Renal cortex interstitium (tissue), 15 donors: ENCODE measurements at places on chromosomes 6 and 20.

DNA sequence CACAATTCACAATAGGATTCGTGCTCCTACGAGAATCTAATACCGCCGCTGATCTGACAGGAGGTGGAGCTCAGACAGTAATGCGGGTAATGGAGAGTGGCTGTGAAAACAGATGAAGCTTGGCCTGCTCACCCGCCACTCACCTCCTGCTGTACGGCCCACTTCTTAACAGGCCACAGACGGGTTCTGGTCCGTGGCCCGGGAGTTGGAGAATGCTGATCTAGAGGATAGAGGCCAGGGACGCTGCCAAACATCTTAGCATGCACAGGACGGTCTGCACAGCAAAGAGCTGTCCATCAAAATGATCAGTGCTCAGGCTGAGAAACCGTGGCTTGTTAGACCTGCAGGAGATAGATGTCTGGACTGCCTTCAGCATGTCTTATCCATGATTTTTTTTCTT lies 186.4 kb downstream of the SASH1 start:
- no peak for DNase-seq

GRCh38 chr20:21099751-21100577 lies 6.2 kb downstream of the LINC00237 start:
- no peak for DNase-seq

DNA sequence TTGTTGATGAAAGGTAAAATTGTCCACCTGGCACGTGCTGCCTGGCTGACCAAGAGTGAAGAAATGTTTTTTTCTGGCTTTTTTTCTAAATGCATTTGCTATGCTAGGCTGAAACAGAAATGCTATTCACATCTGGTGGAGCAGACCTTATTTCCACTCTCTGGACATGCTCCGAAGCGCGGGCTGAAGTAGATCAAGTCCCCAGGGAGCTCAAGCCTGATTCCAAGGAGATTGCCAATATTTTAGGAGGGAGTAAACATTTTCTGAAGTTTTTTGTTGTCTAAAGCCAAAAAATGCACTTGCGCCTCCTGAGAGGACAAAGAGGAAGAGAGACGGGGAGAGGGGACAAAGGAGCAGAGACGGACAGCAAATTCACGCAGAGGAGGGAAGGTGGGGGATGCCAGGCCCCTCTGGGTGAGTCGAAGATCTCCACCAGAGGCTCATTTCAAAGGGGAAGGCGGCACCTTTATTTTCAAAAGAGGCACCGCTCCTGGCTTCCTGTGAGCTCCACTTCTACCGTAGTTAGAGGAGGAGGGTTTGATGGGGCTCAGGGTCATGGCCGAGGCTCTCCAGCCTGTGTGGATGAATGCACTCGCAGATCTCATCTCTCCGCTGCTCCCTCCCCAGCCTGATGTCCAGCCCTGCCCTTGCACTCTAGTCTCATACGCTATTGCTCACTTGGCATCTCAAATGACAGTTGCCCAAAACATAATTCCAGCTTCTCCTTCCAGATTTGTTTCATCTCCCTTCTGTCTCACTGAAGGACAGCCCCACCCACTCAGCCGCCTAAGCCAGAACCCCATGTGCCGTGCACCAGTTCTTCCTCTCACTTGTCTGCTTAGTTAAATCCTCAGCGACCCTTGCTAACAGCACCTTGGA lies 23.1 kb upstream of the SMOC2 start:
- no peak for DNase-seq

GRCh38 chr6:35174501-35174900 lies 33.4 kb upstream of the TCP11 start:
- no peak for DNase-seq

- DNase-seq, result no peak
Observed at GRCh38 chr20:64116541-64117431, 9.4 kb upstream of the NPBWR2 start.

GRCh38 chr20:64083804-64084684 lies at the start of gene LKAAEAR1:
Gene LKAAEAR1 (minus strand): TSS chr20:64084398. CDS start chr20:64084219, 179 bp downstream.
- no peak for DNase-seq

GRCh38 chr6:99589290-99589672 lies 17.4 kb upstream of the PRDM13 start:
- no peak for DNase-seq

DNA sequence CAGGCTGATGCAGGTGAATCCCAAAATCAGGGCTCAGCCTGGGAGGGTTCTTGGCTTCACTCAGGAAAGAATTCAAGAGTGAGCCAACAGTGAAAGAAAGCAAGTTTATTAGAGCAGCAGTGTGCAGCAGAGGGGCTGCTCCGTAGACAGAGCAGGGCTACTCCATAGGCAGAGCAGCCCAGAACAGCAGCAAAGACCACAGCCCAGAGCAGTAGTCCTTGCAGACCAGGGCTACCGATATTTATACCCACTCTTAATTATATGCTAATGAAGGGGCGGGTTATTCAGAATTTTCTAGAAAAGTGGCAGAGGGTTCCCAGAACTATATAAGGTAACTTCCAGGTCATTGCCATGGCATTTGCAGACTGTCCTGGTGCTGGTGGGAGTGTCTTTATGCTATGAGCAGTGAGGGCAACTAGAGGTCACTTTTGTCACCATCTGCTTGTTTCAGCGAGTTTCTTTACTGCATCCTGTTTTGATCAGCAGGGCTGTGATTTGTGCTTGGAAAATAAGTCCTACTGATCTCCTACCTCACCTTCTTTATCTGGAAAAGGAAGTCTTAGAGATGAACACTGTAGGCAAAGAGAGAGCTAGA lies 39.8 kb upstream of the PTPN1 start:
- no peak for DNase-seq

DNA sequence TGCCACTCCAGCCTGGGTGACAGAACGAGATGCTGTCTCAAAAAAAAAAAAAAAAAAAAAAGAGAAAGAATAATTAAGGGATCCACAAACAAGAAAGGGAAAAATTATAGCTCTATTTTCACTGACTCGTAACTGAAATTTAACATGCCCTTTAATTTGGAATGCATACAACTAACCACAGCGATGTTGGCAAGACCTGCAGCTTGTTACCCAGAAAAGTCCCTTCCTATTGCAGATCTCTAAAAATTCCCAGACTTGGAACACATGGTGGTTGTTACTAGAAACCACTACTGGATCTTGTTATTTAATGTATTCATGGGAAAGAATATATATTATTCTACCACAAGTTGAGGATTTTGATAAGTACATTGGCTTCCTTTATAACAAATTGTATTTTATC lies 27.8 kb upstream of the SMIM28 start:
- no peak for DNase-seq

GRCh38 chr20:47888351-47888750 lies 103.1 kb upstream of the SULF2 start:
- no peak for DNase-seq

DNA sequence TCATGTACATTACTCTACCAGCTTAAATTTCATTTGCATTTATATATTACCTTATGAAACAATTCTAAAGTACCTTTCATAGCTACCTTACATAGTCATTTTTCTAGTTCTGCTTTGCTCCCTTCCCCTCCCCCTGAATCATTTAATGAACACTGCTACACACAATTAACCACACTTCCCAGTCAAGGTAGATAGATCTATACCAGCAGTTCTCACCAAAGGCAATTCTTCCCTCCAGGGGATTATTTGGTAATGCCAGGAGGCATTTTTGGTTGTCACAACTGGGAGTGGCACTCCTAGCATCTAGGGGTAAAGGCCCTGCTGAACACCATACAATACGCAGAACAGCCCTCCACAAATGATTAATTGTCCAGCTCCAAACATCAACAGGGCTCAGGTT lies 143.9 kb upstream of the SHLD1 start:
- no peak for DNase-seq

- DNase-seq, result no peak
Observed at GRCh38 chr6:106167096-106167814, 81.1 kb downstream of the PRDM1 start.

GRCh38 chr6:44674226-44675155 lies 287.0 kb downstream of the CDC5L start:
- DNase-seq, result no peak

DNA sequence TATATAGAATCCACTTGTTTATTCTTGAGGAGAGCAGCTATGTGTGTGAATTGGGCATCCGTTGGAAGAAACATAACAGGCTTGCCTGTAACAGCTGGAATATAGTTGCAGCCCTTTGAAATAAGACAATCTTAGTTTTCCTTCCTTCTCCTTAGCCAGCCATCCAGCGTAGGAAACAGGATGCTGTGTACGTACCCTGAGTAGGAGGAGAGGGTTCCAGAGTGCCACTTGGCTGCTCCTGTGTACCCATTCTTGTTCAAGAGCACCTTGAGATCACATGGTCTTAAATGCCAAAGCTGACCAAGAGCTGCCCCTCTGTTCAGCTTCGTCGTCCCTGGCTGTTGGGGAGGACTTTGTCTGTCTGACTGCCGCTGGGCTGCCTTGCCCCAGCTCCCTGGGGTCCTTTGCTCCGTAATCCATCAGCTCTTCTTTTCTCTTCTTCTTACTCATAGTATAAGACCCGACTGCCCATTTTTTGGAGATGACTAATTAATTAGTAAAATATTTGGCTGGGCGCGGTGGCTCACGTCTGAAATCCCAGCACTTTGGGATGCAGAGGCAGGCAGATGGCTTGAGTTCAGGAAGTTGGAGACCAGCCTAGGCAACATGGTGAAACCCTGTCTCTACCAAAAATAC lies 49.0 kb downstream of the RREB1 start:
- DNase-seq, result no peak

GRCh38 chr6:167151648-167152047 lies 6.1 kb downstream of the GPR31 start:
- DNase-seq, result no peak

- DNase-seq, result no peak
Observed at GRCh38 chr6:152270301-152270925, 366.7 kb downstream of the SYNE1 start.

- no peak for DNase-seq
Observed at GRCh38 chr20:24747881-24748595, 201.0 kb upstream of the CST7 start.

DNA sequence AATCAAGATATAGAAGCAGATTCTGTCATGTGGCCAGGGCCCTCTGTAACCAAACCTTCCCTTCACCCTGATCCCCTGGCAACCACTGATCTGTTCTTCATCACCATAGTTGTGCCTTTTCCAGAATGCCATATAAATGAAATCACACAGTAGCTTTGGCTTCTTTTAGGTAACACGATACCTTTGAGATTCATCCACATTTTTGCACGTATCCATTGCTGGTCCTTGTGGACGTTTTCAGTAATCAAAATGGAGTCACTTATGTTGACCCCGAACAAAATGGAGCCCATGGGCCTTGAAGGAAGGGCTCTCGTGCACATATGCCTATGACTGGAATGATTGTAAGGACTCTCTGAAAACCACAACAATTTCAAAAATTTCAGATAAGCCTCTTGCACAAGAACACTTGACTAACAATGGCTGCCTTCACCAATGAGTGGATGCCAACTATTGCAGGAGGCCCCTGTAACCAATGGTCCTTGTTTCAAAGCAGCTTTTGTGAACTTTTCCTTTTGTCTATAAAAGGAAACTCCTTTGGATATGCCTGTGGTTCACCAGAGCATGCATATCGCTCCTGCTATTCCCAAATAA lies 84.3 kb upstream of the RALY start:
- no peak for DNase-seq

GRCh38 chr6:4928426-4928825 lies 75.4 kb downstream of the RPP40 start:
- DNase-seq, result no peak

GRCh38 chr20:41340327-41341055 lies at the start of gene LPIN3:
Gene LPIN3 (plus strand): TSS chr20:41340821. CDS start chr20:41345804, 4,983 bp downstream.
- DNase-seq, result peak; percentile 78

- no peak for DNase-seq
Observed at GRCh38 chr6:2429032-2429431, 183.6 kb upstream of the GMDS start.

GRCh38 chr6:167995302-167995701 lies 2.2 kb upstream of the KIF25 start:
- no peak for DNase-seq

- DNase-seq, result no peak
Observed at GRCh38 chr6:25354078-25354932, 75.1 kb downstream of the CARMIL1 start.
